Karpas-422 (cell line): ENCODE measurements at places on chromosomes 5 and 9.

- DNase-seq = no peak
These were observed 51.0 kb downstream of the MTAP start for GRCh38 chr9:21853414-21853813.

GRCh38 chr5:59591162-59591561, 302.4 kb downstream of the PDE4D start:
- no peak for DNase-seq

DNA sequence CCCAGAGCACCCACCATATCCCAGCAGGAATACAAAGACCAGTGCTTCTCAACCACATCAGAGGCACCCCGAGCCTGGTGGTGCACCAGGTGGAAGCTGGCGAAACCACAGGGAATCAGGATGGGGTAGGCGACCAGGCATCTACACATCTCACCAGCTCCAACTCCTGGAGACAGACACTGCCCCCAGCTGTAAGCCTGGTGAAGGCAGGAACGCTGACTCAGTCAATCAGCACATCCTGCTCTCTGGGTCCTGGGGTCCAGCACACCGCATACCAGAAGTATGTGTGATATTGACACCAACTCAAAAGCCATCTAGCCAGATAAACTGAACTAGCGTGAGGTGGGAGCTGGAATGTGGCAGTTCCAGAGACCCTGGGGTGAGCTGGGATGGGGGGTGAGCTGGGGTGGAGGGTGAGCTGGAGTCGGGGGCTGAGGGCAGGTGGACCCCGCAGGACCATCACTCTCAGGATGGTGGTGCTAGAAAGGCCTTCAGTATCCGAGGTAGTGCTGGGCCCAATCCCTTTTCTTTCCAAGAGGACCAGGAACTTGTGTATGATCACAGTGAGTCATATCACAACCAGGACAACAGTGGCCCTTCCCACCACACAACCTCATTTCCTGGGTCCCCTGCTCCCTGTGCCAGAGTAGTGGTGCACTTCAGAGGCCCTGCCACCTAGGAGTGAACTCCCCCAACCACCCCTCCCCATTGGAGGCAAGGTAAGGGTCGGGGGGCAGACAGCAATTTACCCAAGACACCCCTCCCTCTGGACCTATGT, 2.5 kb downstream of the DBN1 start:
- DNase-seq = no peak

DNA sequence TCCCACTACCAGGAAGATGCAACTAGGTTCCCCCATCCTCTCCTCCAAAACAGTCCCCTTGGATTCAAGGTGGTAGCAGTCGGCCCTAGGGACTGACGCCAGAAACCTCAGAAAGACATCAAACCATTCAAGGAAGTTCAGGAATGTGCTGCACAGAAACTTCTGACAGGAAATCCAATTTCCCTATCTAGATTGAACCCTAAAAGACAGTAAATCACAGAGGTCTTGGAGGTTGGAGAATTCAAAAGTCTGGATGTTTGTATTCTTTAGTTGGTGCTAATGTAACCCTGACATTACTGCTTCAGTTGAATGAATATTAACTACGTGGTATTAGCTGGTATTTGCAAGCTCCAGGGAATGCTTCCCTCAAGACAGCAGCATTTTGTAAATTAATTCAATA, 125.3 kb downstream of the SYK start:
- no peak for DNase-seq

GRCh38 chr5:3116366-3116765, 364.9 kb upstream of the IRX2 start:
- DNase-seq = no peak

GRCh38 chr5:61625137-61625561, 293.1 kb downstream of the ZSWIM6 start:
- DNase-seq = no peak

GRCh38 chr9:105742088-105742487, 47.7 kb downstream of the TMEM38B start:
- DNase-seq = no peak

- DNase-seq = no peak
These were observed 22.9 kb downstream of the ATG10 start for GRCh38 chr5:81994679-81995078.

DNA sequence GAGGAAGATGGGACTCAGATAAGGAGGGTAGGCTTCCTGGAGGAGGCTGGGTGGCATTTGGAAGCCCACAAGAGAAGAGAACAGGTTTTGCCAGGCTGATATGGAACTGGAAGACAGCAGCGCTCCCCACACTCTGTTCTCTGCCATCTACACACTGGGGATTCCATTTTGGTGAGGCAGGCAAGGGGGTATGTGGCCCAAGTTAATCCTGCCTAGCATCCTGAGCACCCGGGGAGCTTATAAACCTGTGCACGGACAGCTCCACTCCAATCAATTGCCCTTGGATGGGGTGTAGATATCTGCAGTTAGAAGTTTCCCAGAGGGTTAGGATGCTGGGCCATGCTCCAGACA, 158.8 kb downstream of the MACROH2A1 start:
- DNase-seq = no peak

GRCh38 chr9:72041775-72042194, 18.6 kb downstream of the C9orf57 start:
- no peak for DNase-seq

DNA sequence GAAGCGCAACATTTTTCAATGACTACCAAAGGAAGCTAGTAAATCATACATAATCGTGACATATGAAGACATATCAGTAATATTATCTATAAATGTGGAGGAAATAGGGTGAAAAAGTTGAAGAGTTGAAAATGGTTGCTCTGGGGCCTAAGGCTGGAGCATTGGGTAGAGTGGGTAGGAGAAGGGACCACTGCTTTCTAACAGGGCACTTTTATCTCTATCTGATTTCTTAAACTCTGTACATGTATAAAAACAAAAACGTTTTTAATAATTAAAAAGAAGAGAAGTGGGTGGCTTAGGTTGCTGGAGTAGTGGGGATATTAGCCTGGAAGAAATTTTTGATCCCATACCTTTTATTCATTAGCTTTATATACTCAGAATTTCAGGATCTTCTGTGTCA, 44.2 kb upstream of the ITGA1 start:
- DNase-seq = no peak

GRCh38 chr5:131357739-131358561, 94.1 kb downstream of the CDC42SE2 start:
- peak; percentile 52 for DNase-seq

DNA sequence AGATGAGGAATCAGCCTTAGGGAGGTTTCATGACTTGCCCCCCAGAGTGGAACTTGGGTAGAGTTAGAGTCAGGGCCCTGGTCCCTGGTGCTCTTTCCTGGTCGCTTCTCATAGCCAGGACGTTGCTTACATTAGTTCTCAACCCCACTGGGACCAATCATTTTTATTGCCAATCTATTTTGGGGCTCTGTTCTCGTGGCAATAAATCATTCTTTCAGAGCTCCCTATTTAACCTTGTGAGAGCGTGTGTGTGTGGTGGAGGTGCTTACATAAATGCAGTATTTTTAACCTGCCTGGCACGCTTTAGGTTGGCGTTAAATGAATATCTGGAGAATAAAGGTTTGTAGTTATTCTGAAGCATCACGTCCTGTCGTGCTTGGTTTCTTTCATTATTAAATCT, 4.1 kb downstream of the TRIO start:
- no peak for DNase-seq

GRCh38 chr5:127898551-127899213, 184.9 kb upstream of the SLC12A2 start:
- no peak for DNase-seq

GRCh38 chr9:136178061-136178772, 26.7 kb downstream of the LHX3 start:
- DNase-seq = no peak

- DNase-seq = no peak
These were observed 9.9 kb upstream of the PCSK5 start for GRCh38 chr9:75880618-75881017.

DNA sequence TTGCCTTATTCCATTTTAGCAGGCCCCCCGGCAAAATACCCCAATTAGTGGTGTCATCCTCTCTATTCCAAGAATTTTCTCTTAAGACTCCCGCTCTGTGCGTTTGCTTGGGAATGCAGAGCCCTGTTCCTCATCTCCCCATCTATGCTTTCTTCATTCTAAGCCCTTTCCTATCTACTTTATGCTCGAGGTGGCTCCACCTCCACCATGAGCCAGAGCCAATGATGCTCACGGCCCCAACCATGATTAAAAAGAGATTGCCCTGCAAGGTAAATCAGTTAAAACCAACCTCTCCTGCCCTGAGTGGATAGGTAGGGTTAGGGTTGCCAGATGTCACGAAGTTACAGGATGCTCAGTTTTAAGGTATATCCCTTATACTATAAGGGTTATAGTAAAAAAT, 677 bp upstream of the TXNDC15 start:
- peak; percentile 78 for DNase-seq

- DNase-seq = no peak
These were observed 779 bp upstream of the VCAN start for GRCh38 chr5:83470526-83471404.

DNA sequence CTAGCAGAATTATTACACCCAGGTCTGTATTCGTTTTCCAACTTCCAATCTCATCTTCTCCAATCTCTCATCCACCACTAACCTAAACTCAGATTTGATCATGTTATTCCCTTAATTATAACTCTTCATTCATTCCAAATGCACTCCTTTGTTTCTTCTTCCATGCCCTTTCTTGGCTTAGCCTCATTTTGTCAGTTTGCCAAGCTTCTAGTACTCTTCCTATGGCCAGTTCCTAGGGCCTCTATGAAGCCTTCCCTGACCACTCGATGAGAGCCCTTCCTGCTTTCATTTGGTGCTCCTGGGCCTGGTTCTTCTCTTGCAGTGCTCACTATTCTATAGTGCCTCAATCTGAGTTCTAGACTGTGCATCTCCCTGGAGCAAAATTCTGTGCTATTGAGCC, 5.8 kb downstream of the FAM219A start:
- DNase-seq = no peak

GRCh38 chr9:80679916-80680315, 1009.4 kb downstream of the TLE1 start:
- no peak for DNase-seq

- no peak for DNase-seq
These were observed 268.0 kb upstream of the MVB12B start for GRCh38 chr9:126058591-126058990.

DNA sequence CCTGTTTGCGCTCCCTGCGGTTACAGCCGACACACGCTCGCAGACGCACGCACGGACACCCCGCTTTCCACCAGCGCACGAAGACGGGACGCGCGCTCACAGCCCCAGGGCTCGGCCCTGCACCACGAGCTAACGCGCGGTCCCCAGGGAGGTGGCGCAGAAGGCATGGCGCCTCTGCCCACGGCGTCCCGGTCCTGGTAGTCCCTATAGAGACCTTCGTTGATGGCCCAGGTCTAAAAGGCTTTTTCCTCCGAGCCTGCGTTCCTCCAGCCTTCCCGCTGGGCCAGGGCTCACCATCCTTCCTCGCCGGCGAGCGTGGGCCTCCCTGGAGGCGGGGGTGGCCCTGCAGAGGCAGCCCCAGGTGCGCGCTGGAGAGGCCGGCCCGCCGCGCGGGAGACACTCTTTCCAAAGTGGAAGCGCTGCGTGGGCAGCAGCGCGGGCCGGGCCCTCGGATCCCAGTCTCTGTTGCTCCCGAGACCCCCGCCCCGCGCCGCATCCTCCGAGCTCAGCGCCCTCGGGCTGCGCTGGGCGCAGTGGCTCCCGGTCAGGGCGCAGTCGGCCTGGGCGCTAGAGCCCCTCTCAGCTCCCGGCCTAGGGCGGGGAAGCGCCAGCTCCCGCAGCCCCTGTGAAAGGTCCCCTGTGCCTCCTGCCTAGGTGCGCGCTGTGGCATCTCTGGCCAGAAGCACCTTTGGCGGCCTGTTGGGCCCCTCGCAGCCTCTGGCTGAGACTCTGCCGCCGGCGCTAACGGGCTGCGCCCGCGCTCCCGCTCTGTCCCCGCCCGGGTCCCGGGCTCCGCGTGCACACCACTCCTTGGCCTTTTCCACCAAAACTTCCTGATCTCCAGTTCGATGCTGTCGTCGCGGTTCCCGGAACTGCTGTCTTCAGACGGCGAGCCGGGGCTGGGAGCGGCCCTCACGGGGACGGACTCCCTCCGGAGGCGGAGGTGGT, 31.9 kb upstream of the FANCC start:
- DNase-seq = no peak

DNA sequence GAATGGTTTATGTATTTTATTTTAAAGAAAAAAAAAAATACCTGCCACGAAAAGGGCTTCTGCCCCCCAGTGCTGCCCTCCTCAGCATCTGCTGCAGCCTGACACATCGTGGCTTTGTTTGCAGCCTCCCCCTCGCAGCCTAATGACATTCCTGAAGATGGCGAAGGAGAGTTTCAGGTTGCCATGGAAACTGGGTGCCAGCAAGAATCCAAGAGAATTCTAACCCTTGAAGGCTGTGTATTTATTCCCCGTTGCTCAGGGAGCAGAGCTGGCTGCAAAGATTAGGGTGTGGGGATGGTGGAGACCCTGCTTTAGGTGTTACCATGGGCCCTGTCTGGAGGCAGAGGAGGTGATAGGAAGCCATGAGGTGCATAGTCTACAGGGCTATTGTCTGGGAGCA, 126.6 kb downstream of the NSG2 start:
- DNase-seq = no peak

DNA sequence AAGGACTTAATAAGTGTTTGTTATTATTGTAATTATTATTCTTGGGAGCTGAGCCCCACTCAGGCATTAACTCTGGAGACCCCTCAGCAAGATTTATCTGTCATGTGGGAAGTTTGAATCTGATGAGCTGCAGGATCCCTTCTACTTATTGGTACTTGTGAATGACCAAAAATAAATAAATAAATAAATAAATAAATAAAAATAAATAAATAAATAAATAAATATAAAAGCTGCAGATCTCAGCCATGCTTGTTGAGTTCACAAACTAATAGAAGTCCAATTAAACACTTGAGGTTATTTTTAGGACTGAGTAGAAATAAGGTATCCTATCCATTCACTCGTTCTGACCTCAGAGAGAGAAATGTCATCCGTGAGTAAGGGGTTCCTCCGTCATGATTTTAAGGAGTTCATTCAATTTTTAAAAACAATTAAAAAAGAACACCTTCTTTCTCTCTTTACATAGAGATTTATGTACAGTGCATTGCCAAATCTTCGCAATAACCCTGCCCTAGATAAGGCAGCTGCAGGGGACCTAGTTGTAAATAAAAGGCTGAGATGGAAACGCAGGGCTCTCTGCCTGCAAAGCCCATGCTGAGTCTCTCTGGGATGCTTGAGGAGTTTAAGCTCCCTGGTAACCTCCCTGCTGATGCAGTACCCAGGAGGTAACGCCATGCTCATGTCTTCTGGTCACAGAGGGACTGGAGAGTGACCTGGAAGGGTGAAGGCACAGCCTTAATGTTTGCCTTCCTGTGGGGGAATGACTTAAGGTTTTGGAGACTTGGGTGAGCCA, 1.2 kb downstream of the EFCAB9 start:
- DNase-seq = no peak

GRCh38 chr5:93596310-93596675, 13.3 kb downstream of the NR2F1 start:
- no peak for DNase-seq

- DNase-seq = no peak
These were observed 51.2 kb downstream of the CXXC5 start for GRCh38 chr5:139699351-139699750.
